ENCODE measurements at places on chromosomes 6 and 20.

DNA sequence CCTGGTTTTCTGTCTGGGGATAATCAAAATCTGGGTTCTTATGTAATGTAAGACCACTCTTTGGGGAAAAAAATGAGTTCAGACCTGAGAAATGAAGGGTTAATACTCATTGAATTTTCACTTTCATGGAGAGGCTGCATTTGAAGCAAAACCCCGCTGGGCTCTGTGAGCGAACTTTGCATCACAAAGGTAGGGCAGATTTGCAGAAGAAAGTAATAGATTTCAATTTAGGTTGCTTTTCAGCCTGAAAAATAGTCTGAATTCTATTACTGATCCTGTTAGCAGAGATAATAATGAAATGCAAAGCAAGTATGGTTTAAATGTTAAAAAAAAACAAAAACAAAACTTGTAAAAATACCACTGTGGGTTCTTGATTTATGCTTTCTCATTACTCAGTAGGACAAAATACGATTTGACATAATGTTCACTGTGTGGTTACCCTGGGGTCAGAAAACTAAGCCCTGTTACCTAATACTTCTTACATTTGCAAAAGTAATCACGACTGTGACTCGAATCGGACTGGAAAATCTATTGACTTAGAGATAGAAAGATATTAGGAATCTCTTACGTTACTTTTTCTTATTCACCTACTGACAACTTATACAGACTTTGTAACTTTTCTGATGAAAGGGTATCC lies 72.2 kb downstream of the UST start:
- DNase-seq, result peak; percentile 83

DNA sequence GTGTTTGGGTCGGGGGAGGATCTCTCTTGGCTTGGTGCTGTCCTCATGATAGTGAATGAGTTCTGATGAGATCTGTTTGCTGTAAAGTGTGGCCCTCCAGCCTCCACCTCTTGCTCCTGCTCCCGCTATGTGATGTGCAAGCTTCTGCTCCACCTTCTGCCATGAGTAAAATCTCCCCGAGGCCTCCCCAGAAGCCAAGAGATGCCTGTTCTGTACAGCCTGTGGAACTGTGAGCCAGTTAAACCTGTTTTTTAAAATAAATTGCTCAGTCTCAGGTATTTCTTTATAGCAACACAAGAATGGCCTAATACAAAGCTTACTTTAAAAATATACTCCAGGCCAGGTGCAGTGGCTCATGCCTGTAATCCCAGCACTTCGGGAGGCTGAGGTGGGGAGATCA lies 11.3 kb upstream of the CCNC start:
- no peak for DNase-seq

- DNase-seq, result no peak
Measured at GRCh38 chr20:62132421-62132820, 10.1 kb downstream of the LSM14B start.

GRCh38 chr6:13635948-13636658 lies 21.0 kb downstream of the NOL7 start:
- no peak for DNase-seq

DNA sequence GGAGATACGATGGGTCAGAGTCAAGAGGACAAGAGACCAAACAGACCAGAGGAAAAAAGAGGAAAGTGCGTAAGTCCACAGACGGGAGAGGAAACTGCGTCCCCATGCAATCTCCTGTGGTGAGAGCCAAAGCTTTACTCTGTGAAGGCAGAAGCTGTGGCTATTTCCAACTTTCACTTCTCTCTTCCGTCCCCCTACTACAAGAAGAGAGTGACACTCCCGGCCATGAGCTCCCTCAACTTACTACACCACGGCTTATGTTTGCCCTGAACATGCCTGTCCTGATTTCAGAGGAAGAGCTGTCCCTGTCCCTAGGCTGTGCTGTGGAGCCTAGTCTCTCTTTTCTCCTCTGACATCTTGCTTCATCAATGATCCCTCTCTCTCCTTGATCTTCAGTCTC lies 11.5 kb upstream of the SSR1 start:
- DNase-seq, result no peak

- no peak for DNase-seq
Measured at GRCh38 chr6:85764844-85765243, 122.2 kb upstream of the SYNCRIP start.

GRCh38 chr6:44672841-44673240 lies 285.3 kb downstream of the CDC5L start:
- no peak for DNase-seq

DNA sequence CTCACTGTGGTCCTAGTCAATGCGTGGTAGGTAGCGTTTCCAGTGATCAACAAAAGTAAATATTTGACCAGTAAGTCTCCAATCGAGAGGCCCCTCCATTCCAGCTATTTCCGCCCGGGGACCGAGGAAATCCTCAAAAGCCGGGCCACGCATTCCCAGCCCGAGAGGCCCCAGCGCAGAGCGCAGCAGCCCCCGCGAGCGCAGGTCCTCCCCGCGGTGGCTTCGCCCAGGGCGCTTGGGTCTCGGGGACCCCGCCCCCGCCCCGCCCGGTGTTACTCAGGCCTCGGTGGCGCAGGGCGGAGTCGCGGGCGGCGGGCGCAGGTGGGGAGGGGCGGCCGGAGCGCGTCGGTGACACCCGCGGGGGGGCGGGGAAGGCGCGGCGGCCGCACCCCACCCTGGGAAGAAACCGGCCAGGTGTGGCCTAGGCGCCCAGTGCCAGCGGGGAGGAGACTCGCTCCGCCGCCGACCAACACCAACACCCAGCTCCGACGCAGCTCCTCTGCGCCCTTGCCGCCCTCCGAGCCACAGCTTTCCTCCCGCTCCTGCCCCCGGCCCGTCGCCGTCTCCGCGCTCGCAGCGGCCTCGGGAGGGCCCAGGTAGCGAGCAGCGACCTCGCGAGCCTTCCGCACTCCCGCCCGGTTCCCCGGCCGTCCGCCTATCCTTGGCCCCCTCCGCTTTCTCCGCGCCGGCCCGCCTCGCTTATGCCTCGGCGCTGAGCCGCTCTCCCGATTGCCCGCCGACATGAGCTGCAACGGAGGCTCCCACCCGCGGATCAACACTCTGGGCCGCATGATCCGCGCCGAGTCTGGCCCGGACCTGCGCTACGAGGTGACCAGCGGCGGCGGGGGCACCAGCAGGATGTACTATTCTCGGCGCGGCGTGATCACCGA lies at the start of gene DSP:
Gene DSP (plus strand): TSS at position 497 of the 890 bp plus-strand sequence. CDS start 245 bp downstream, at position 742.
- no peak for DNase-seq

DNA sequence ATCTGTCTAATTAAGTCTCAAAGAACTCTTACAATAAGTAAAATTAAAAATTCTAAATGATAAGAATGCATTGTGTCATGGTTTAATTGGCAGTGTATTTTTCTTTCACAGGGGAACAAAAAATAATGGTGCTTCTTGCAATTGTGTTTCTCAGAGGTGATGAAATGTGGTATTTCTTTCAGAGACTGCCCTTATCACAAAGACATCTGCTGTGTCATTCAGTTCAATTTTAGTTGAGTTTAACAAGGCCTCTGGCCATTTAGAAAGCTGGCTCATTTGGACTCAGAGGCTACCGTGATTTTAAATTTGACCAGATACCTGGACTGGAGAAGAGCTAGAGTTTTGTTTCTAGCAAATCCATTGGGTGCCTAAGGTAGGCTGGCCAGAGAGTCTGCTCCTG lies 23.6 kb upstream of the ZNF831 start:
- no peak for DNase-seq

Measured in iPS DF 19.7 (cell line).